Chondrocyte (in vitro differentiated cells): ENCODE measurements at places on chromosomes 3 and 15. TPM values are rescaled to one million over a fixed set of nuclear protein-coding genes. Genes with fewer than 3 reads are reported as not detected.

DNA sequence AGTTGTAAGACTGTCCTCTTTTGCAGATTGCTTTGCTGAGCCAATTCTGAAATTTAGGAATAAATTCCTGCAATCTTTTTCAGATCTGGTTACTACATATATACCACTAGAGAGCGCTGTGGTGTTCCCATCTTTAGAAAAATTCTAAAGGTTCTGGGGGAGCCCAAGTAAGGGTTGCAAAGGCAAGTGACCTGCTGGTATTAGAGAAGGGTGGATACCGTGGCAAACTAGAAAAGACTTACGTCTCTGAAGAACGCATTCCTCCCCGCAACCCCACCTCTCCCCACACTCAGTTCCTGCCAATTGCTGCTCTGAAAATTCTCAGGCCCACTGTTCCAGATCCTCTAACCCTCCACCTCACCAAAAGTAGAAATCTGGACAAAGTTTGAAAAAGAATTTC lies 48.5 kb downstream of the EFHB start:
- no peak overlapping the region for H3K27ac ChIP-seq
- no peak overlapping the region for H3K4me3 ChIP-seq
- peaks cover 23% of the 10 kb centered on the region for H3K4me1 ChIP-seq
- no peaks in the 10 kb centered on the region for H3K36me3 ChIP-seq
- no peak for DNase-seq

GRCh38 chr3:101780661-101781060 lies 1.6 kb downstream of the NXPE3 start:
- H3K27me3 ChIP-seq: no peaks in the 10 kb centered on the region
- DNase-seq: no peak
- H3K4me3 ChIP-seq: peak overlapping the region; percentile 94
- peak overlapping the region; percentile 94 for H3K27ac ChIP-seq
- peaks cover 30% of the 10 kb centered on the region for H3K4me1 ChIP-seq

DNA sequence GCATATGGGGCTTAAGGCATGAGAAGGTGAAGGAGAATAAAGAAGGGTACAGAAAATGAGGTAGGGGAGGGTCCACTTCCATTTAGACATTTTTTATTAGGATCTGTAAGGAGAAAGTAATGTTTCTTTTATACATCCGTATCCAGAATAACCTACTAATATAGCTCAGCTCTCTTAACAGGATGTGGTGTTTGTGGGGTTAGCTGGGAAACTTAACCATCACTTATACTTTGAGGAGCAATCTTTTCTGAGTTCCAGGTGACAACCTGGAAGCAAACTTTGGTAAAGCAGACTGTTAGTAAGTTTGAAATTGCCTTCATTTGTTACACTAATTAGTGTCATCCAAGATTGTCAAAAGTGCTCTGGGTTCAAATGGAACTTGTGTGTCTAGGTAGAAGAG lies 36.6 kb downstream of the BUB1B start:
- no peak overlapping the region for H3K27ac ChIP-seq
- H3K36me3 ChIP-seq: peaks cover 1% of the 10 kb centered on the region
- H3K4me3 ChIP-seq: no peak overlapping the region
- H3K4me1 ChIP-seq: no peaks in the 10 kb centered on the region
- no peaks in the 10 kb centered on the region for H3K27me3 ChIP-seq

DNA sequence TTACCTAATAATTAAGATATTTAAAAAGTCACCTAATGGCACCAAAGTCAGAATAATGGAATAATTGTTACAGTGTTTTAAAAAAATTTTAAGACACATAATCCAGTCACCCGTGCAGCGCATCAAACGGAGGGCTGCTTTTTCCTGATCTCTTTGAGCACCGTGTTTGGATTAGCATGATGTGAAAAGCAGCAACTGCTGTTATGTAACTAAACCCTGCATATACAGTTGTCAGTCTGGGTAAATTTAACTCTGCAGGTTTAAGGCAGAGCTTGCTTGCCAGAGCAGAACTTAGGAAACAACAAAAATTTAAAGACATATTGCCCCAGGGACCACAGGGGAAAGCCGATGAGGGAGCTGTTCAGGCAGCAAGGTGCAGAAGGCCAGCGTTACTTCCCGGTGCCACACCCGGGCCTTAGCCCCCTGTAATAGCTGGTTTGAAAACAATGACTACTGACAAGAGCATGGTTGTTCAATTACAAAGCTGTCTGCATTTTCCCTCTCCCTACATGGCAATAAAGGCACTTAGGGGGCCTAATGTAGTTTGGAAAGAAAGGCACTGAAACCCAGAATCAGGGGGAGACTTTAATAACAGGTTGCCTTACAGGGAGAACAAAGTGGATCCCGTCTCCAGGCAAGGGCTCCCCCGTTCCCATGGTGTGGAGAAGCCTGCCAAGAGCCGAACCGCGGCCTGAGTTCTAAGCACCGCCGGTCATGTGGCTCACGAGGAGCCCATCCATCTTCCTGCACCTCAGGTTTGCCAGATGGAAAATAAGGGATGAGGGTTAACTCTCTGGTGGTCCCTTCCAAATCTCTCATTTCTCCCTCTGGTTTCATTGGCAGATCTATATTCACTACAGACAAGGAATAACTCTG lies 32.2 kb downstream of the RORA start:
- DNase-seq: no peak
- H3K4me1 ChIP-seq: no peaks in the 10 kb centered on the region
- no peaks in the 10 kb centered on the region for H3K27me3 ChIP-seq
- no peak overlapping the region for H3K27ac ChIP-seq
- H3K36me3 ChIP-seq: no peaks in the 10 kb centered on the region

SAMMSON gene
- total RNA-seq: 0.39 TPM in 1 of 3 replicates, not detected in the others

DNA sequence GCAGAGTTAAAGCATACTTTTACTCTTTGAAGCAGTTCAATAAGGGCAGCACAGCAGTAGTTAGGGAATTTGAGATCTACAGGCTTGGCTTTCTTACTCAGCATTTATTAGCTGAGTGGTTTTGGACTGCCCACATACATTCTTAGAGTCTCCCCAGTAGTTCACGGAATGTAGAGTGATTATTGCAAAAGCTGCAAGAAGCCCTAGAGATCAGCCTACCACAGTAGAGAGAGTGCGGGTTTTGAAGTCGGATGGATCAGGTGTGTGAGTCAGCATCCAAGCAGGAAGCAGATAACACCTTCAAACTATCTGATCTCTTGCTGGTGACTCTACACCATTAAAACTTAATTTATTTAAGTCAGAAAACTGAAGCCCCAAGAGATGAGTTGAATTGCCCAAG lies 171.9 kb downstream of the SYNPR start:
- no peaks in the 10 kb centered on the region for H3K36me3 ChIP-seq
- H3K27me3 ChIP-seq: peaks cover 7% of the 10 kb centered on the region

CNTN4 gene
- 0.38 to 6.0 TPM (median 0.52 TPM) in 3 replicates for total RNA-seq

DNA sequence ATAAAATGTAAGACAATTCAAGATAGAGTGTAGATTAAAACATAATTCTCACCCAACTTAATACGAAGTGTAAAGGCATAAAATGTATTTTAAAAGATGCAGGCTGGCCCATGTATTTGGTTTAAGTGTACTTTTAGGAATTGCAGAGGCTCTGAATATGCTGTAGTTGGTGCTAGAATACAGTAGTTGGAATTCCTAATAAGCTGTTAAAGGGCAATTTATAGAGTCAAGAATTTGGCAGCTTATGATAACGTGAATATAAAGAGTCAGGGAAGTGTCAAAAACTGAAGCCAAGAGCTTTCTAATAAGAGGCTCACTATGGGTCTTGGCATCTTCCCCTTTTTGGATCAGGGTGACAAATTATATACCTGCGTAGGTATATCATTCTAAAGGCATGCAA lies 36.5 kb downstream of the ADAMTS9 start:
- peaks cover 18% of the 10 kb centered on the region for H3K4me1 ChIP-seq
- H3K4me3 ChIP-seq: no peak overlapping the region
- no peak for DNase-seq
- peak overlapping the region; percentile 14 for H3K27ac ChIP-seq
- no peaks in the 10 kb centered on the region for H3K27me3 ChIP-seq

PTPRG gene
- total RNA-seq: 41.8 to 45.5 TPM (median 44.0 TPM) in 3 replicates

DNA sequence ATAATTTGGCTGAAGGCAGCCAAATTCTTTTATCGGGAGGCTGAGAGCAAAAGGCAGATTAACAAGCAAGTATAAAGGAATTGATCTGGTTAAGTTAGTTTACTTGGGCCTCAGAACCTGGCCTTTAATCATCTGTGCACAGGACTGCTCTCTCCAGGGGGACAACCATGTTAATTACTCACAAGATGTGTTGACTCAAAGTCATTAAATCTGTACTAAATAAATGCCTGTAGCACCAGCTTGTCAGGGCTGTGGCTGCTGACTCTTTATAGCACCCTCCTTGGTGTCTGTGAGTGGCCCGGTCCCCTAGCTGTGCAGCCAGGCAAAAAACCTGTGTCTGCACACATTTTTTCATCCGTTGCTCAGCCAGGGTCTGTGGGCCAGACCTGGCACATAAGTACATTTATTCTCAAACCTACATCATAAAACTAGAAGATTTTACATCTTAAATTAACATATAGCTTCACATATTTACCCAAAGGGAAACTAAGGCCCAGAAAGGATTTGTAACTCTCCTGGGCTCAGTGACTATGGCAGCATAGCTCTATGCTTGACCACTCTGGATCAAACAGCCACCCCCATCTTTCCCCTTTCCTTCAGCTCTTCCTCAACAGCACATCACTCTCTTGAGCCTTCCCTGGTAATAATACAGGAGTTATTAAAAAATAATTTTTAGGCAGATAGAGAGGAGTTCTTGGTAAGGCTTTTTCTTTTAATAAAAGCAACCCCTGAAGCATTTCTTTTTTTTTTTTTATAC lies 51.4 kb downstream of the NCEH1 start:
- peaks cover 3% of the 10 kb centered on the region for H3K36me3 ChIP-seq
- H3K27ac ChIP-seq: peak overlapping the region; percentile 69
- H3K4me3 ChIP-seq: no peak overlapping the region
- DNase-seq: no peak
- peaks cover 7% of the 10 kb centered on the region for H3K4me1 ChIP-seq

KNL1 gene
- total RNA-seq: 4.7 to 6.0 TPM (median 5.5 TPM) in 3 replicates

LRRN1 gene
- 2.2 to 3.2 TPM (median 2.8 TPM) in 3 replicates for total RNA-seq

- no peak for DNase-seq
- H3K27ac ChIP-seq: no peak overlapping the region
- no peak overlapping the region for H3K4me3 ChIP-seq
Observed at GRCh38 chr3:42732829-42733459, 30.3 kb upstream of the HHATL start.
